ENCODE measurements at places on chromosomes 5 and 9.

DNA sequence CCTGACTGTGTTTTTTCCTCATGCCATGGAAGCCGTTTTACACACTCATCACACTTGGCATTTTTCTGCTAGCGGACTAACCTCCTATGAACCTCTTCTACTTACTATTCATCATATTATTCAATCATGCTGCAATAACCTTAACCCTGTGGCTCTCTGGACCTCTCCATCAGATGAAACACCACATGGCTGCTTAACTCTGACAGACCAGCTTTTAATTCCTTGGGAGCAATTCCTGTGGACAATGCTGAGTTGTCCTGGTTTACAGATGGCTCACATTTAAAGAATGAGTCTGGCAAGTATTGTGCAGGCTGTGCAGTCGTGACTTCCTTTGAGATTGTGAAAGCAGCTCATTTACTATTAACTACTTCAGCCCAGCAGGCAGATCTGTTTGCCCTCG, 9.0 kb downstream of the OR1J1 start:
- DNase-seq = no peak

DNA sequence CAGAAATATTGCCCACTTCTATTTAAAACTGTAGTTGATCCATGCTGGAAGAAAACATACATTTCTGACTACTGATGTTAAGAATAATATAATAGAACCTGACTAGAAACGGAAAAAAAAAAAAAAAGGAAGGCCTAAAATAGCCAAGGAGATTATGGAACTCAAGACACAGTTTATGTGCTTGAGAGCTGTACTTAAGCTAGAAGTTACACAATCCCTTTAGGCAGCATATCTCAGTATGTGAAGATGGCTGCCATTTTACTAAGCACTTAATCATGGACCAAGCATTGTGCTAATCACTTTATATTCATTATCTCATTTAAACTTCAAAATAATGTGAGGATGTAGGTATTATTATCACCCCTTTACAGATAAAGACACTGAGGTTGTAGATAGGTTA, 73.0 kb upstream of the NR4A3 start:
- no peak for DNase-seq

DNA sequence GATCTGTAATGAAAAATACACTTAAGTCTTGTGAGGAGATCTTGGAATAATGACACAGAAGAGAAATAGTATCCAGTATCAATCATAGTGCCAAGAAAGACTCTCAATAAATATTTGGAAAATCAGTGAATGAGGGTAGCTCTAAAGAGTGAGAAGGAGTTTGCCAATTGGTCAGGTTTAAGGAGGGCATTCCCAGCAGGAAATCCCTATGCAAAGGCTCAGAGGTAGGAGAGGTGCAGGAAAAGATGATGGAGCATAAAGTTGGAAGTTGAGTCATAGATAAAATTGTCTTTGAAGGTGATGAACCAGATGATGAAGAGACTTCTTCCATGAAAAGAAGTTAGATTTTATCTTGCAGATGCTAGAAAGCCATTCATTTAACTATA, 27.8 kb downstream of the TNPO1 start:
- DNase-seq = no peak

DNA sequence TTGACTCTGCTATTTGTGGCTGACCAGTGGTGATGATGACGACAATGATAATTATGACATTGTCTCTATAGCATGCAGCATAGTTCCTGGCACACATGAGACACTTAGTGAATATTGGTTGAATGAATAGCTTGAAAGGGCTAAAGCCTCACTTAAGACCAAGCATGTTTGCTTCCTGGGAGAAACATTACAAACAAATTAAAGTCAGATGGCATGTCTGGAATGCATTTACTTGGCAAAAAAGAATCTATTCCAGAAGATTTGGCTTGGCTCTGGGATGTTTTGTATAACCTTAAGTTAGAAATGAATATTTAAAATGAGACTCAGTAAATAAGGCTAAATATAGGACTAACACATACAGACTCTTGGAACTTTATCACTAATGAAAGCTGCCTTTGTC, 21.6 kb downstream of the GAS1 start:
- DNase-seq = no peak

GRCh38 chr5:139895647-139896046, 100.0 kb downstream of the PSD2 start:
- no peak for DNase-seq

DNA sequence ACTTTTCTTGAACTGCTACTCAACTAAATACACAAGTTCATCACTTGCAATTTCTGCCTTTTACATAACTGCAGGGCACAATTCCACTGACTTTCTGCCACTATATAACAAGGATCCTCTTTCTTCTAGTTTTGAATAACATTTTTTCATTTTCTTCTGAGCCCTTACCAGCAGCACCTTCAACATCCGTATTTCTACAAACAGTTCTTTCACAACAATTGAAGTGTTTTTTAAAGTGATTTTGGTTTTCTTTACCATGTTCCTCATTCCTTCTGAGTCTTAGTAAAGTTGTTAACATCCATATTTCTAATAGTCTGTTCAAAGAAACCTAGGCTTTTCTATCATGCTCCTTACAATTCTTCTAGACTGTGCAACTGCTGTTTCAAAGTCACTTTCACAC, 127.2 kb upstream of the PITX1 start:
- no peak for DNase-seq

DNA sequence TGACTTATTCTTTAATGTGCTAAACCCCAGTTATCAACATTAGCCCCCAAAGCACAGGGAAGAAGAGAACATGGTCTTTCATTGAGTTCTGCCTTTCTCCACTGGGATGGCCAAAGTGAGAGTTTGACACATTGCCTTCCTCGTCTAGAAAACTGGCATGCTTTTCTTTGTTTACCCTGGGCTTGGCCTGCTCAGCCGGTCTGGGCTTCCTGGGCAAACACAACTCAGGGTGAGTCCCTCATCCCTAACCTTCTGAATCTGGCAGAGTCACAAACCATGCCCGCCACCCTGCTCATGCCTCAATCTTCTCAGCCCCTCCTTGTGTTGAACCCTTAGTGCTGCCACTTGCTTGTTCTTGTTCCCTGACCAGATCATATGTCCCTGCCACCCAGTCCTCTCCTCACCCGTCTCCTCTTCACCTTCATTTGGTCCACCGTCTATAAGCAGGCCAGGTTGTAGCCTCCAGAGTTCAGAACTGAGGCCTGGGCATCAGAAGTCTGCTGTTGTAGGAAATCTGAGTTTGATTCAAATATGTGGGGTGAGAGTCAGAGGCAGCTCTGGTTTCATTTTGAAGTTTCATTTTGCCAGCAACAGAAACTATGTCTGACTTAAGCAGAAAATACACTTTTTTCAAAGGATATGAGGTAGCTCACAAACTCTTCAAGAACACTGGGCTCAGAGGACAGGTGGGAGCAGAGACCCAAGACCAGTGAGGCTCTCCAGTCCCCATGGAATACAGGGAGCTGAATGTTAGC, 217.6 kb downstream of the NDUFS4 start:
- no peak for DNase-seq

DNA sequence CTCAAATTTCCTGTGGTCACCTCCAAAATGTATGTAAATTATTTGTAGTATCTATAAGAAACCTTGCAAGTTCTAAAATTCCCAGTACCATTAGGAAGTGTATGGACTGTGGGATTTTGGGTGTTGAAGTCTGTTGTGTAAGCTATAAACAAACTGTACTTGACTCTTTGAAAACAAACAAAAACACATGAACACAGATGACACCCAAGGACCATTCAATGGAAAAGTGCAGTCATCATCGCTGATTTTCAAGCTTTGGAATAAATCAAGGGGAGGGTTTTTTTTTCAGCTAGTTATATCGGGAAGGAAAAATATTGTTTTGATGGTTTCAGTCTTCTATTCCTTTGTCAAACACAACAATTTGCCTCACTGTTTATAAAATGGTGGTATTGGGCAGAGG, 49.6 kb downstream of the ELL2 start:
- no peak for DNase-seq

DNA sequence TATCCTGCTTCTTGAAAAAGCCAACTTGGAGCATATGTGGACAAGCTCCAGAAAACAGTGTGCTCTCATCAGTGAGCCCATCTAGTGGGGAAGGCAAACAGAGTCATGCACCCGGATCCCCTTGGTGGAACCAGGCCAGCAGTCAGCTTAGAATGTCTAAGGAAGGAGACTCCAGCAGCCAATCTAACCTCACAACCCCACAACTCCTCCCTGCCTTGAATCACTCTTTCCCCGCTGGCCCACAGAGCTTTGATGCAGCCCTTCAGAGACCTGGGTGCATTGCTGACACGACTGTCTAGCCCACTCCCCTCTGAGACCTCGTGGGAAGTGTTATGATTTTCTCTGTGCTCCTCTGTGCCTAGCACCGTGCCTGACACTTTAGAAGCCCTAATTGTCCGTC, 623.7 kb downstream of the BNC2 start:
- no peak for DNase-seq

GRCh38 chr9:123544007-123544827, 188.2 kb downstream of the CRB2 start:
- peak; percentile 6 for DNase-seq

DNA sequence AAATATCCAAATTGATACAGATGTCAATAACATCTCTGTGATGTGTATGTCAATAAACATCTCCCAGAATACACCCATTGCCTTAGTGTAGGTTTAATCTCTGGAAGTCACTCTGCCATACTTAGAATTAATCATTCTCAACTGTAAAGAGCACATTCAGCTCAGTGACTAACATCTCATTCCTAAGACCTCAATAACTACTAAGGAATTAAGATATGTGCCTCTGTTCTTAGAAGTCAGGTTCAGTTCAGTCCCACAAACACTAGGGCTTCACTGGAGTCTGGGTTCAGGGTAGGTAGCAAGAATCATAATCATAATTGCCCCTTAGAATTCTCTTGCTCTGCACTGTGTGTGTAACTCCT, 31.7 kb downstream of the UGCG start:
- no peak for DNase-seq

DNA sequence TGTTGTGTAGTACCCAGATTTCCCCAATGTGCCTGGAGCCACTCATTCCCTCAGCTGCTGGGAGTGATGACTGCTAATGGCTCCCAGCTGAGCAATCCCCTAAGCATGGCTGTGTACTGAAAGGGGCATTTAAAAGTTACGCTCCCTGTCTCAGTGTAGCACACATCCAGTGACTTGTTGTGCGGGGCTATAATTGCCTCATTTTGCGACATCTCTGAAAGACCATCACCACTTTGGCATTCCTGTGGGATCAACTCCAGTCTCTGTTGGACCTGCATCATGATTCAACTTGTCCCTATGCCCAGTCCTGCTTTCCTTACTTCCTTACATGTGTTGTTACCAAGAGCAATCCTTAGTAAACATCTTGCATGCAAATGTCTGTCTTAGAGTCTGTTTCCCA, 201.2 kb upstream of the MPDZ start:
- DNase-seq = no peak

GRCh38 chr5:7706256-7706655, 144.7 kb downstream of the CFAP90 start:
- DNase-seq = no peak

DNA sequence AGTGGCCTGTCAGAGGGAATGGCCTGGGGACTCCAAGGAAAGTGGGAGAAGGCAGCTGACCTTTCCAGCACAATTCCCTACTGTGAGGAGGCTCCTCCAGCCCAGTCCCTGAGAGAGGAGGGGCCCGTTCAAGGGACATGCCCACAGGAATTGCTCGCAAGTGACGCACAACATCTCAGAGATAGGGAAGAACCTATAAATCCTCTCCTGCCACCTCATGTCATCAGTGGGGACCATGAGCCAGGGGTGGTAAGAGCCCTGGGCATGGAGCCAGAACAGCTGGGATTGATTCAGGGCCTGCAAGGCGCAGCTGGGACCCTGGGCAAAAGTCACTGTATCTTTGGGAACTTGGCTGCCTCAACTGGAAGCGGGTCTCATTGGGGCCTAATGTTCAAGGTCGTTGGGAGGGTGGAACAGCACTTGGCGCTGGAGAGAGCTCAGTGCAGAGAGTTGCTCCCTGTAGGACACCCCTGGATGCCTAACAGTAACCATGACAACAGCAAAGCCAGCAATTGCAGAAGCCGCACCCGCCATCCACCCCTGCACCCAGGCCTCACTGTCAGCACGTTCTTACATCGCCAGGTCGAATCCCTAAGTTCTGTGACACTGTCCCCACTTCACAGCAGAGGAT, 41.3 kb upstream of the ORM1 start:
- no peak for DNase-seq

GRCh38 chr9:34959461-34959860, 1.4 kb downstream of the PHF24 start:
- no peak for DNase-seq

GRCh38 chr5:74356009-74356695, 284.4 kb downstream of the ENC1 start:
- no peak for DNase-seq

DNA sequence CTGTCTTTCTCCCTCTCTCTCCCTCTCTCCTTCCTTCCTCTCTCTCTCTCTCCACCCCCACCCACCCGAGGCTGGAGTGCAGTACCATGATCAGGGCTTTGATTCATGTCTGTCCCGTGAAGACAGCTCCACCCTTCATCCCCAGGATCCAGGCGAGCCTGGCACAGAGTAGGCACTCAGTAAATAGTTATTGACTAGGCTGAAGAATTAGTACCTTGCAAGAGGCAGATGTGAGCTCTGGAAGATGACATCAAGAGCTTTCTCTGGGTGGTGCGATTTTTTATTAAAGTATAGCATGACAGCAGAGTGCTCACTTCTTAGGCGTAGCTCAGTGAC, 24.0 kb upstream of the WDR38 start:
- no peak for DNase-seq

Measured in T-cell (primary cell).